Inflammatory macrophage treated with lipopolysaccharide for 1 hour (primary cell): ENCODE measurements at places on chromosomes 3 and 15.

DNA sequence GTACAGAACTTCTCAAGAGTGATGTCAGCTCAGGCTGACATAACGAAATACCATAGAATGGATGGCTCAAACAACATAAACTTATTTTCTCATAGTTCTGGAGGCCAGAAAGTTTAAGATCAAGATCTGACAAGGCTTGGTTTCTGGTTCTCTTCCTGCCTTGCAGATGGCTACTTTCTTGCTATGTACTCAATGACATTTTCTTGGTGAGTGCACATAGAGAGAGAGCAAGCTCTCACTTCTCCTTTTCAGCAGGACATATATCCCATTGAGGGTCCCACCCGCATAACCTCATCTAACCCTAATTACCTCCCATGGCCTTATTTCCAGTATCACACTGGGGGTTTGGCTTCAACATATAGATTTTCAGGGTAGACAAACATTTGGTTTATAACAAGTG lies 1072.1 kb downstream of the PLOD2 start:
- DNase-seq: no peak

DNA sequence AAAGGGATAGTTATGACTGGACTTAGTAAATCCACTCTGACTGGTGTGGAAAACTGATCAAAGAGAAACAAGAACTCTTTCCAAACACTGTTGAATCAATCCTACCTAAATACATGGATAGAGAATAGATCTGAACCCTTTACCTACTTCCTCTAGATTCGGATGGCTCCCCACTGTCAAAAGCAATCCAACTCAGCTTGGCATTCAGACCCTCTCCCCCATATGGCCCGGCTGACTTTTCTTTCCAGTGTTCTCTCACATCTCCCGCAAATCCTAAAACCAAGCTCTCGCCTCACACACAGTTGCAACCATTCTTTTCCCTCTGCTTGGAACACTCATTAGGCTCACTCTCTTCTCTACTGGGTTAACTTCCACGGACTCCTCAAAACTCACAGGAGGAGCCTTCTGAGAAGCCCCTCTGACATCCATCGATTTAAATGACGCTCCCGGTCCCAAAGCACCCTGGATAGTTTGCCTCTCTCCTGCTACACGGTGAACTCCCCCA lies 639 bp downstream of the SPICE1 start:
- no peak for DNase-seq

DNA sequence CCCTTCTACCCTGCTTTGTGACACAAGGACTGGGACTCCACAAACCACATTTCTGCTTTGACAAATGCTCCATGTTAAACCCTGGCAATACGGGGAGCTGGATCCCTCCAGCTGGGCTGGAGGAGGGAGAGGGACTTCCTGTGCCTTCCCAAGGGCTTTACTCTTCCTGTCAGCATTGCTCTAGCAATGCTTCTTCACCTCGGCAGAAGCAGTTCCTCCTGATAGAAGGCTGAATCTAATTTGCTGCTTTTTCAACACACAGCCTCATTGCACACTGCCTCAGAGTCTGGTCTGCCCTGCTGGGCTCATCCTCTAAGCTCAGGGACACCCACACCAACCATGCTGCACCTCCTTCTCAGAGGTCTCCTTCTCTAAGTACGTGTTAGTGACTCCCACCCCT lies 142.8 kb upstream of the SMAD3 start:
- no peak for DNase-seq

GRCh38 chr3:37198996-37199395 lies 24.6 kb upstream of the LRRFIP2 start:
- DNase-seq: no peak

DNA sequence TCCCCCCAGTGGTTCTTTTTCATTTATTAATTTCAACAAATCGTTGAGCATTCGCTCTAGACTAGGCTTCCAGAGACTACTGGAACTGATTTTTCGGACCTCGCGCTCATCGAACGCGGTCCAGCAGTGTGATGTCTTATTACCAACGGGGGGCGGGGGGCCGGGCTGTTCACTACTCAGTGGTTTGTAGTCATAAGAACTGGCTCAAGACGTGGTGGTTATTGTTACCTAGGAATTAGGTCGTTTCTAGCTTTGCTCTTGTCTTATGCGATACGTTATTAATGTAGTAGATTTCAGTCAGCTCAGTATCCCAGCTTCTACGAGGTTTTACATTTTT lies 858 bp downstream of the RBM5 start:
- no peak for DNase-seq

GRCh38 chr3:190830031-190830430 lies 32.5 kb downstream of the GMNC start:
- DNase-seq: no peak

DNA sequence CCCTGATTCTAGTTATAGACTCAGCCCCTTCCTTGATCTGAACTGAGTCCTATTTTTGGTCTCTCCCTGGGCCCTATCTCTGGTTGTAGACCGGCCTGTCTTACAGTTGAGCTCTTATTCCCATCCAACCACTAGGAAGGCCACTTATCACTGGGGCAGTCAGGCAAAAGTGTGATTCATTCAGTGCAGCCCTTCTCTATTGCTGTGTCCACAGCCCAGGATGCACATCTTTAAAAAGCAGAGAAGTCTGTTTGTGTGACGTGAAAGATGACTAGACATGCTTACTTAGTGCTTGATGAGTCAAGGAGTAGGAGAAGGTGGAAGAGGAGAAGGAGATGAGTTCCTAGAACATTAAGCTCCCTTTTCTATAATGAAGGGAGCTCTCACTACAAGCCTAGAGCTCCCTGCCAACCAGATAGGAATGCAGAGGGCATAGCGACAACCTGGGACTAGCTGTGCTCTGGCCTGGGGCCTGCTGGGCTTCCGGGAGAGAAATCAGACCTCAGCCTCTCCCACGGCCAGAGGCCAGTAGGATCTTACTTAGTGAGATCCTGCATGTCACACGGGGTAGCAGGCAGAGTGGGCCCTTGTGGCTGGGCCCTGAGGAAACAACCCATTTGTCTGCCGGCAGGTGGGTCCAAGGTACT lies 25.7 kb downstream of the INSYN1 start:
- DNase-seq: no peak

GRCh38 chr3:112687211-112687610 lies 46.3 kb upstream of the CCDC80 start:
- no peak for DNase-seq

GRCh38 chr3:188664795-188665194 lies 507.0 kb upstream of the TPRG1 start:
- no peak for DNase-seq

GRCh38 chr3:29335438-29335837 lies 54.6 kb downstream of the RBMS3 start:
- DNase-seq: peak; percentile 3

- DNase-seq: no peak
These were observed 40.4 kb downstream of the ETFA start for GRCh38 chr15:76270876-76271275.

DNA sequence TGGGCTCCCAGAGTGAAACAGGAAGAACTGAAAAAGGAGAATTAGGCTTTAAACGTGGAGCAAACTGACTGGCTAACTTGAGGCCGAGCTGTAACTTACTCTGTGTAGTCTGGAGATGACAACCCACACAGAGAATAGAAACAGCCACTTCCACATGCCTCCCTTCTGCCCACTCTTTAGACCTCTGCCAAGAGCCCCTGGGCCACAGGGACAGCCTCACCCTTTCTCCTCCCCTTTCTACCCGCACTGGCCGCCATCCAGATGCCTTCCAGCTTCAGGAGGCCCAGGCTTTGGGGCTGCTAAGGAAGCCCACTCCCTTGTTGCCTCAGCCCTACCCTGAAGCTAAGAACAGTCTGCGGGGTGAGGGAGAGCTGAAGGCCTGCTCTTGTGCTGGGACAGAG lies 6.8 kb downstream of the ARHGAP31 start:
- peak; percentile 85 for DNase-seq

- no peak for DNase-seq
These were observed 94.6 kb downstream of the EEFSEC start for GRCh38 chr3:128247666-128248409.

DNA sequence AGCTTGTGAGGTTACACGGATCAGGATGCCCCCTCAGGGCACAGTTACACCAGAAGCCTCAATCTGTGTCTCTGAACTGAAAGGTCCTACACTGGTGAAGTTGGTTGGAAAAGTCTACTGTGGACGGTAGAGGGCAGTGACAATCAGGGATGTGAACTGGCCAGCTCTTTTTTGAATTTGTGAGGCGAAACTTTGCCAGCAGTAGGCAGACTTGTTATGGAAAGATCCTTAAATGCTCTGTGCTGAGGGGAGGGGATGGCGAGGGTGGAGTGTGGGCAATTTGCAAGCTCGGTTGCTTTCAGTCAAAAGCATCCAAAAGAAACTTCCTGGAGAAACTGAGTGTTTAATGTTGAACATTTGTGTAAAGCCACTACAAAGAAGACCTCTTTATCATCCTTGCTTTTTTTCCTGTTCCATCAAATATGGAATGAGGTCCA lies 127.4 kb upstream of the ABHD17C start:
- DNase-seq: peak; percentile 73
